Activated CD4-positive, alpha-beta T cell treated with anti-CD3 and anti-CD28 coated beads, Interleukin-2, amount 50 U/mL, for 1 hour (primary cell): ENCODE measurements at places on chromosomes 5 and 9.

DNA sequence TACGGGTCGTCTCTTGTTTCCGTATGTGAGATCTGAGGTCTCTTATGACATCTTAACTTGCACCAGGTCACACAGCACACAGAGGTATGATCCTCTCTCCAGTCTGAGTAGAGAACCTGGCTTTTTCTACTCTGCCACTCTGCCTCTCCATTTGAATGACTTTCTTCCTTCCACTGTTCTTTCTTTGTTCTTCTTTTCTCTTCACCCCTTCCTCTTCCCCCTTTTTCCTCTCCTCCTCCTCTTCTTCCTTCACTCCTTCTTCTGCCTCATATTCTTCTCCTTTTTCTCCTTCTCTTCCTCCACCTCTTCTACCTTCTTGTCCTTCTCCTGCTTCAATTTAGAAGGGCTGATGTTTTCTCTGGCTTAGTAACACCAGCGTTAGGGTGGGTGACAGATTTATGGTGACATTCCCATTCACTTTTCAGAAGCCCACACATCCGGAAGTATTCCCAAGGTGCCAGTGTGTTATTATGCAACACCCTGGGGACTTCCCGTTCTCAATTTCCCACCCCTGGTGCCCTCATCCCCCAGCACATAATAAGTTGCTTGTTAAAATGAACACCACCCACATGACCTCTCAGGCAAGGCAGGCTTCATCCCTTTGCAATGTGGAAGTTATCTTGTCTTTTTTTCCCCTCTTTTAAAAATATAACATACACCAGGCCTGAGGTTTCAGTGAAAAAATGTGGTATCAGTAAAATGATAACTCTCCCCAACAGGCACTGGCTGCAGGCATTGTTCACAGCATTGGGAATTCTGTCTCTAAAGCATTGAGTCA is 122.0 kb downstream of the PAPPA start:
- no peak for DNase-seq

DNA sequence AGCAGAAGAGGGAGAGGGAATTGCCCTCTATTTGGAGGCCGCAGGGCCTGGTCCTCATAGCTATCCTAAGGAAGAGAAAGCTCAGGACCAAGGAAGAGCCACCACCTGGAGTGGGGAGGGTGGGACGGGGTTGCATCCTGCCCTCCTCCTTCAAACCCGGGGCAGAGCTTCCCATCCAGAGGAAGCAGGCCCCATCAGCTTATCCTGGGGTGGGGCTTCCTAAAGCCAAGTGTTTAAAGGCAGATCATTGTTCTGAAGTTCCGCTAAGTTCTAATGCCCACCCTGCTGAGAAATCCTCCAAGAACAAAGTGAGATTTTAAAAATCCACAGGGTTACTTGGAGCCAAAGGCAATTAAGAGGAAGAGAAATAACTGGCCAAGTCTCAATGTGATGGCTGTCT is 210.3 kb downstream of the C9orf152 start:
- DNase-seq = no peak

- no peak for DNase-seq
Measured at GRCh38 chr5:31427013-31427723, 104.7 kb downstream of the DROSHA start.

DNA sequence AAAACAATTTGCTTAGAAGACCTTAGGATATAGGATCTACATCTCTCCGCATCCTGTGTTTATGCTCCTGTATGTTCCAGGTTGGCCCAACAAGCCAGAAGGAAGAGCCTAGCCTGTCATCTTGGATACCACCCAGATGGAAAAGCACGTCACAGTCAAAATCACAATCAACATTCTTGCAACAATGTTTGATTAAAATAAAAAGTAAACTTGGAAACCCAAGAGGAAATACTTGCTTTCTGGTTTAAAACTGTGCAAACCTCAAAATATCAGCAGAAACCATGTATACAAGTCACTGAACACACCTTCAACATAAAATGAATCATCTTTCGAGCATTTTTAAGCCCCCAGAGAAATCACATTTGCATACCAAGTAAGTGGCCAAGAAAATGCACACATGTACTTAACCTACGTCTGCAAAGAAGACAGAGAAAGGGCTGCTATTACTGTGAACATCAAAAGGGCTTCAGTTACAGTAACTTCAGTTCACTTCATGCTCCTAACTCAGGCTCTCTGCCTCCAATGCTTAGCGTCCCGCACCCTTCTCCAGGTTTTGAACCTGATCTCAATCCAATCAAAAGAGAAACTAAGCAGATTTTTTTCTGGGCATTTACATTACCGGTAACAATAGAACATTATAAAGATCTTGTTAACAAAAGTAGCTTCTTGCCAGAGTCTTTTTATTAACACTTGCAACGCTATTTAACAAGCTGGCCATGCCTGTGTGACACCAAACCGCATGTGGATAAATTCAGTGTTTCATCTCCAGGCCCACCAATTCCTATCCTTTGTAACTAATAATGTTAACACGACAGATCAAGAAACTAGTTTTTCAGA is 1.3 kb downstream of the ENC1 start:
- no peak for DNase-seq
